Eye (tissue), 1 donor: ENCODE measurements at places on chromosomes 11 and 22.
A peak's percentile ranks its signal among the peaks of the same experiment; 100 is the strongest.

DNA sequence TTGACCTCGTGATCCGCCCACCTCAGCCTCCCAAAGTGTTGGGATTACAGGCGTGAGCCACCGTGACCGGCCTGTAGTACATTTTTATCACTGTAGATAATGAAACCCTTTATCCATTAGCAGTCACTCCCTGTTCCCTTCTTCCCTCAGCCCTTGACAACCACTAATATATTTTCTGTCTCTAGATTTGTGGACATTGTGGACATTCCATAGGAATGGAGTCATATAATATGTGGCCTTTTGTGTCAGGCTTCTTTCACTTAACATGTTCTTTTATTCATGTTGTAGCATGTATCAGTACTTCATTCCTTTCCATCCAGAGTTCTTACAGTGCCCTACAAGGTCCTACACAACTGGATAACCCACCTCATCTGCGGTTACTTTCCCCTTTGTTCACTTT is 30.5 kb downstream of the RRM1 start:
- no peak for DNase-seq

GRCh38 chr11:122979815-122980595 is 1.6 kb downstream of the BSX start:
- peak; percentile 59 for DNase-seq

GRCh38 chr11:47376107-47376524 is 2.2 kb downstream of the SPI1 start:
- peak; percentile 34 for DNase-seq

- DNase-seq = peak; percentile 72
These were observed 539 bp downstream of the SLC35C1 start for GRCh38 chr11:45805305-45806071.

DNA sequence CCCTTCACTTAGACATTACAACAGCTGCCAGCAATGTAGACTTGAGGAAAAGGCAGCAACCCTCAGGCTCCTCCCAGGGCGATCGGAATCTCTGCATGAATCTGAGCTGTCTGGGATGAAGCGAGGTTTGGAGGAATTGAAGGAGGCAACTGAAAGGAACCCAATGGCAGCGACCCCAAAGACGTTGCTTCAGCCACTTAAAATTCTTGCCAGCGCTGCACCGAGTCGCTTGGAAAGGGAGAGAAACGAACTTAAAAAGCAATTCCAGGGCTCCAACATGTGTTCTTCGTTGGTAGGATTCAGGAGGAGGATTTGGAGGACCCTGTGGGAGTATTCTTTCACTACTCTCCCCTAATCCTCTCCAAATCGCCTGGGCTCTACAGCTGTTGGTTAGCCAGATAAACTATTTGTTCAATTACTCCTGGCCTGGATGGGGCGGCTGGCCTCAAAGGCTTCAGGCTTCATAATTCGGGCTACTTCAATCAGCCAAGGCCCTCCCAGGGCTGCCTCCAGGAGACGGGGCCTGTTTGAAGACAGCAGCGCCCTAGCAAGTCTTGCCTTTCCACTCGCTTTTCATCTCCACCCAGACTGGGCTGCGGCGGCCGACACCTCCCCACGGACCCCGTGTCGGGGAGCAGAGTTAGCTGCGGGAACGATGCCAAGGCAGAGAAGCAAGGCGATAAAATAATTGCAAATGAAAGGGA is 72.4 kb upstream of the TMEM45B start:
- DNase-seq = peak; percentile 68

GRCh38 chr11:5753943-5754342 is at the start of gene OR52N4:
Gene OR52N4, plus strand, starts transcription at chr11:5754243. Its CDS starts 498 bp downstream, at chr11:5754741.
- no peak for DNase-seq

DNA sequence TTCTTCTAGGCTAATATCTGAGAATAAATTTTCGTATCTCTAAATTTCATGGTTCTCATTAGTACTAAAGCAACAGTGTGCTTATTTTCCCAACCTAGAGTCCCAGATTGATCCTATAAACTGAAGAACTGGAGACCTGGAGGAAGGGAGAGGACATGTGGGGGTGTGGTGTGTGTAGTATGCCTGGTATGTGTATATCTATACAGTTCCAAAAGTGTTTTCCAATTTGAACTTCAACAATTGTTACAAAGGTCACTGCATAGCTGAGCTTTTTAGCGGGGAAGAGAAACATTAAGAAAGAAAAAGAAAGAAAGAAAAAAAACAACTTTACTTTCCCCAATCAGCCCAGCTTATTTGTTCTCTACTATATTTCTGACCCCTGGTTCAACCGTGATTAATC is 152.1 kb downstream of the SOX6 start:
- no peak for DNase-seq

- DNase-seq = no peak
These were observed 54.7 kb downstream of the NF2 start for GRCh38 chr22:29658176-29658575.

GRCh38 chr11:73381589-73381988 is 5.4 kb downstream of the RELT start:
- no peak for DNase-seq

- no peak for DNase-seq
These were observed 48.1 kb downstream of the DSCAML1 start for GRCh38 chr11:117748771-117749540.

GRCh38 chr11:1071571-1072115 is 3.0 kb upstream of the MUC2 start:
- no peak for DNase-seq

- DNase-seq = no peak
These were observed 113.6 kb downstream of the SIK3 start for GRCh38 chr11:116984589-116984988.

- DNase-seq = no peak
These were observed 2.9 kb downstream of the PIK3IP1 start for GRCh38 chr22:31289344-31289743.

GRCh38 chr11:102882389-102883024 is 7.7 kb upstream of the MMP12 start:
- no peak for DNase-seq

GRCh38 chr11:26847459-26847858 is 125.6 kb upstream of the SLC5A12 start:
- DNase-seq = no peak

- DNase-seq = no peak
These were observed 502.9 kb downstream of the BRD1 start for GRCh38 chr22:49324527-49325491.

GRCh38 chr22:47633111-47633510 is 870.7 kb downstream of the TBC1D22A start:
- no peak for DNase-seq

DNA sequence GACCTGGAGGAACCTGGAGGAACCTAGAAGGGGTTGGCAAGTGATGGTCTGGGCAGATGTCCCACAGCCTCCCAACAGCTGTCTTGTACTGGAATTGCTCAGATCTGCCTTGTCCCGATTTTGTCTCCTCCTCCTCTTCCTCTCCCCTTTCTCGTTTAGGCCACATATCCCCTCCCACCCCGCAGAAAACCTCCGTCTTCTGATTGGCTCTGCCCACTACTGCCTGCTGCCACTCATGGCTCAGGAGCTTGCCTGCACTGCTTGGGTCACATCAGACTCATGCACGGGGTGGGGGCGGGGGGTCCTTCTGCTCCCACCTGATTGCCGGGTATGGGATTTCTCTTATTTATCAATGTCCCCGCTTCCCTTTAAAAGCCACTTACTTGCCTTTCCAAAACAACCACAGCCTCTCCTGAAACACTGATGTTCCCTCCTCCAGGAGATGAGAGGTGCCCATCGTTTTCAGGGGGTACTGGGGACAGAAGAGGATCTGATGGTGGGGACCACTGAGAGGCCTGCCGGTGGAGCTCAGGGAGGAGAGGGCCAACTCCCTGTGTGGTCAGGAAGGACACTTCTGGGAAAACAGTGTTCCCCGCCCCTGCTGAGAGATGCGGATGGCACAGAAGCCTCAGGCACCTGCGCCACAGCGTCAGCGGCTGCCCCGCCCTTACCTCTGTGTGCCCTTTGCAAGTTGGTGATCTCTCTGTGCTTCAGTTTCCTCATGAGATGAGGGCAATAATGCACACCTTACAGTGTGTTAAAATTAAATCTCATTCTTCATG is 14.7 kb downstream of the TOM1 start:
- DNase-seq = no peak

GRCh38 chr11:85948884-85949283 is 93.7 kb downstream of the CCDC83 start:
- no peak for DNase-seq

DNA sequence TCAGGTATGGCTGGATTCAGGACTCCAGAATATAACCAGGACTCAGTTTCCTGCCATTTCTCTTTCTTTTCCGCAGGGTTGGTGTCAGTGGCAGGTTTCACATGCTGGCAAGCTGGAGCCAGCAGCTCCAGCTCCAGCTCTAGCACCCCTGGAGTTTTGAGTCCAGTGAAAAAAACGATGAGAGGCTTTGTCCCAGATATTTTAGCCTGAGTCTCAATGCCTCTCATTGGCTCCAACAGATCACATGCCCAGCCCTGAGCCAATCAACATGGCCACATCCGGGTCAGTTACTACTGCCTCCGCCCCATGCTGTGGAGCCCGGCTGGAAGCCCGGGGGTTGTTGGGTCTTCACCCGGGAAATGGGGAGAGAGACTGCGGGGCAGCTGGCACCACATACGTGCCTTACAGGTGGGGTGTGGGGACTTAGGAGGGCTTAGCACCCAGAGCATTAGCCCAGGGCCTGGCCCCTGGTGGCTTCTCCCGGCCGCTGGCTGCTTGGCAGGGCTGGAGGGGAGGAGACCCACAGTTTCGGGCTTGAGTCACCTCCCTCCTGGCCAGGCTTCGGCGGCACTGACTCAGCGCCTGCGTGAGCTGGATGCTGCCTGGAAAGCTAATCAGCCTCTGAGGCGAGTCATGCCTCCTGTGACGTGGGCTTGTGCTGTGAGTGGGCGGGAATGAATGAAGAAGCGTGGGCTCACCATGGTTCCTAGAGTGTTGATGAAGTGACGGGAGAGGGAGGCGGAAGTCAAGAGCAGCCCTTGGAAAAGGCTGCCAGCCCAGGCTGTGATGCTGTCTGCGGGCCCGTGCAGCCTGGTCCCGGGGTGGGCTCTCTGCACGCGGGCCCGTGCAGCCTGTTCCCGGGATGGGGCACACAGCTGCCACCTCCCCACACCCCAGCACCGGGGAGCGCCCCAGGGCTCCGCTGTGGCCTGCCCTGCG is 15.3 kb upstream of the MRTFA start:
- DNase-seq = peak; percentile 88
